Activated B cell treated with CpG ODN at 0.5 μM for 24 hours (primary cell): ENCODE measurements at places on chromosomes 3 and 15.

GRCh38 chr3:13013994-13014754 is 59.1 kb downstream of the IQSEC1 start:
- H3K36me3 ChIP-seq: peaks cover 47% of the 10 kb centered on the region
- peaks cover 98% of the 10 kb centered on the region for H3K4me1 ChIP-seq
- peak overlapping the region; percentile 100 for H3K4me3 ChIP-seq
- H3K27ac ChIP-seq: peak overlapping the region; percentile 95
- no peaks in the 10 kb centered on the region for H3K27me3 ChIP-seq

DNA sequence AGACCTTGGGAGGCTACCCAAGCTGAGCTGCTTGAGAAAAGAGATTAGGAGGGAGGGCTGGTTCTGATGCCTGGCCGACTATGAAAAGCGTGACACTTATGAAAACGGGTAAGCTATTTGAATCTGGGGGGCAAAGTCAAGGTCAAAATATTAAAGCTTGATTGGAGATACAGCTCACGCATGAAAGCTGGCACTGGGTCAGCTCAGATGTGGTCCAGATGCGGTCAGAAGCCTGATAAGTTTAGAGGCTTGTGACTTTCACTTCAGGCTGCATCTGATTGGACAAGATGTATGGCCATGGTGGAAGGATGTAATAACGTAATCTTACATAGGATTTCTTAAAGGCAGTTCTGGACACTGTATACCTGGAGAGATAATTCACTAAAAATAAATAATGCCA is 690.3 kb downstream of the NTRK3 start:
- no peaks in the 10 kb centered on the region for H3K27me3 ChIP-seq
- DNase-seq: no peak
- no peaks in the 10 kb centered on the region for H3K36me3 ChIP-seq
- no peak overlapping the region for H3K27ac ChIP-seq

- H3K4me1 ChIP-seq: peaks cover 10% of the 10 kb centered on the region
- no peak overlapping the region for H3K4me3 ChIP-seq
- H3K27ac ChIP-seq: no peak overlapping the region
- H3K27me3 ChIP-seq: peaks cover 14% of the 10 kb centered on the region
- no peak for DNase-seq
- H3K36me3 ChIP-seq: no peaks in the 10 kb centered on the region
Measured at GRCh38 chr15:47959617-47960413, 161.0 kb upstream of the SLC24A5 start.

DNA sequence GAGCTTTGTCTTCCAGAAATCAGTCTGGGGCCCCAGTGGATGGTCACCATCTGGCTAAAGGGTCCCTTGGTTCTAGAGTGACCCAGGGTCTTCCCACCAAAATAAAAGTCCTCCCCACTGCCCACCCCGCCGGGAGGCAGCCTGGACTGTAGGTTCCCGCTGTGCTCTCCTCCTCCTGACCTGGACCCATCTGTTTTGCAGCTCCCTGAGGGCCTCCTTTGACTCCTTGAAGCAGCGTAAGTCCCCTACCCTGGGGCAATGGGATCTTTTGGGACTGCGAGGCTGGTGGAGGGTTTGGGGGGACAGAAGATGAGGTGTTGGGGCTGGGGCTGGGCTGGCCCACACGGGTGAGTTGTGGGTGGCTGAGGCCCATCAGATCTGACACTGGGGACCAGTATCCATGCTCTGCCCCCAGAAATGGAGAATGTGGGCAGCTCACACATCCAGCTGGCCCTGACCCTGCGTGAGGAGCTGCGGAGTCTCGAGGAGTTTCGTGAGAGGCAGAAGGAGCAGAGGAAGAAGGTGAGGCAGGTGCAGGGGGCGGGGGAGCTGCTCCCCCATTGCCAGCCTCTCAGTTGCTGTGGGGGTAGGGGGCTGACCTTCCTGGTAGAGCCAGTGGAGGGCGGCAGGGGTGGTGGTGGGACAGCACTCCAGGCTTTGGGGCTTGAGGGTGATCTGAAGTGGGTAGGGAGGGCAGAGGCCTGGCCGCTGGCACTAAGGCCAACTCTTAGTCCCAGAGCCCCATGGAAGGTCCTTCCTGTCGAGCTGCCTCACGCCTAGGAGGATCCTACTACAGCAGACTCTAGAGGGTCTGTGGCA is 30.4 kb downstream of the PSTPIP1 start:
- H3K4me1 ChIP-seq: peaks cover 24% of the 10 kb centered on the region
- no peak overlapping the region for H3K4me3 ChIP-seq
- H3K27ac ChIP-seq: no peak overlapping the region
- DNase-seq: peak; percentile 11
